ENCODE measurements at places on chromosomes 6 and 20.

DNA sequence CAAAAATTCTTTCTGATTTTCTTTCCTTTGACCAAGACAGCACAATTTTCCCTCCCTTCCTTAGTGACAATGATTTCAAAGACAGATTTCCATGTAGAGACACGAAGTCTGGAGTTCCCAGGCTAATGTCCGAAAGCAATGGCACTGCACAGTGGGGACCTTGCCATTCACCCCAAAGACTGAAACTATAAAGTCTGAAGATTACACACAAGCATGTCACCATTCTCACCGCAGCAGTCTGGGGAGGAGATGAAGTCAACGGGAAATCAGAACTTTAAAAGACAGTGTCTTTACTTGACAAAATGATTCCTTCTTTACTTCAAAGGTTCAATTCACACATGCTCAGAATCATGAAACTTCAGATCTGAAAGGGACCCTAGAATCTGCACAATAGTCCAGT, 8.3 kb downstream of the B4GALT5 start:
- no peak for DNase-seq

DNA sequence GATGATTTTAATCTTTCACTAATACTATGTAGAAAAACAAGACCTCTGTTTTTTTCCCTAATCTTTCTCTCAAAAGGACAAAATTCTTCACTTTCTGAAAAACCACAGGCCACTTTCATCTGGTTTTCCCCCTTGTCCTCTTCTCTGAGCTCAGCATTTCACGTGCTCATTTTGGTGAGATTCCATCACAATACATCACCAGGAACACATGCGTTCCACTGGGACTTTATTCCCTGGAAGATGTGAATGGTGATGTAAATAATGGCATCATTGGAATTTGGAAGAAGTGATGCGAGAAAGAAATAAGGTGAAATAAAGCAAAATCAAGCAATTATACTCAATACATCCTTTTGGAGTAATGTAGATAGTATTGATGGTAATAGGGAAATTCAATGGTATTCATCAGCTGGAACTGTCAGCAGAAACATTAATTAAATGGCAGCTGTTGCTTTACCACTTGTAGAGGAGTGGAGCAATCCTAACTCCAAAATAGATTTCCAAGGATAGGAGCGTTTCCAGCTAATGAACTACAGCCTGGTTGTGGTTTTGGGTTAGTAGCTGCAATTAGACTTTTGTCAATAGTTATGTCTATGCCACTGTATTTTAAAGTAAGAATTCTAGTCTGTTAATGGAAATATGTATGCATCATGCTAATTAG, 11.5 kb downstream of the FILIP1 start:
- no peak for DNase-seq

GRCh38 chr6:56688521-56688920, 45.8 kb upstream of the DST start:
- DNase-seq, result no peak

DNA sequence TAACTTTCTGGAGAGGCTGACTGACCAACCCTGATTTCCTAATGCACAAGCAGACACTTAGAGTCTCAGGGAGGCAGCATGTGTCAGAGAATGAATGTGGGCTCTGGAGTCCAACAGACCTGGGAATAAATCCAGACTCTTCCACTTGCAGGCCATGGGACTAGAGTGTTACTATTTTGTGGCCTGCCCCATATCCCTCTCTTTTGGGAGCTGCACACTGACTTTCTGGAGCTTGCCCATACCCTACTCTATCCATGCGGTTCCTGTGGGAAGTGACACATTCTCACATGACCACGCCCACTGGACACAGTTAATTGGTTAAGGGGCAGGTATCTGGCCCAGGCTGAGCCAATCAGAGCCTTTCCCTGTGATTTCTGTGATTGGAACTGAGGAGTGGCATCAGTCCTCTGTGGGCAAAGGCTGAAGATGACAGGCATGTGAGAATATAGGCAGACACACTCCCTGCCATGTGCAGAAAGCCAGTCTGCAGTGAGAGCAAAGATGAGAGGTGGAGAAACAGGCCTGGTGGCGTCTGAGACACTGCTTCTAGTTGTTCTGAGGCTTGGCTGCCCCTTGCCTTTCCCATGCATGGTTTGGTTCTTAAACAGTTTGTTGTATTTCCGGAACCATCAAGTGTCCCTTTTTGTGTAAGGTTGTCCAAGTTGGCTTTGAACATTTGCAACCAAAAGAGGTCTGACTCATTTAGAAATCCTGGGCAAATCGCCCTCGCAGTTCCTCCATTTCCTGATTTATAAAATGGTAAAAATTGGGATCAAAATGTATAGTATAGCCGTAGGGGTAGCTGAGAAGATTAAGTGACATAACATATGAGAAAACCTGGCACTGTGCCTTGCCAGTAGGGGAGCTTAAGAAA, 125.6 kb downstream of the CDC5L start:
- DNase-seq, result no peak

GRCh38 chr20:45507011-45507820, 8.2 kb downstream of the SPINT3 start:
- DNase-seq, result no peak

DNA sequence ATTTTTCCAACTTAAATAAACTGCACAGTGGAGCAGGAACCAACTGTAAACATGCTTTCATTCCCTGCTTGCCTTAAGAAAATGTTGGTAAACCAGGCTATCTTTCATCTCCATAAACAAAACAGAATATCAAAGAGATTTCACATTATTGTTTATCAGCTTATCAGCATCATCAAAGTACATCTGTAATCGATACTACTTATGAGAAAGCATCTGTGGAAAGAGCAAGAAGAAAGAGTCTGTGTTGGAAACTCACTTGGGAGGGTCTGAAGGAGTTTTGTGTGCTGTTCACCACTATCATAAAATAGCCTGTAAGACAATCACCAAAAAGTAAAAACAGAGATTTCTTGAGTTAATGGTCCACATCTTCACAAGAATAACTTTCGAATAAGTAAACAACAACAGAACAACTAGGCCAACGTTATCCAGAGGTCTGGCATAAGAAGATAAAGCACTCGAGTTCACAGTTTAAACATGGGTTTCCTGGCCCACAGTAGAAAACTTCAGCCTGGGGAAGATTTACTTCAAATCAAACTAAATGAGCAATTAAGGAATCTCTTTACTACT, 47.9 kb downstream of the EPB41L2 start:
- no peak for DNase-seq

GRCh38 chr6:109252261-109253041, 129.8 kb downstream of the CD164 start:
- DNase-seq, result no peak

DNA sequence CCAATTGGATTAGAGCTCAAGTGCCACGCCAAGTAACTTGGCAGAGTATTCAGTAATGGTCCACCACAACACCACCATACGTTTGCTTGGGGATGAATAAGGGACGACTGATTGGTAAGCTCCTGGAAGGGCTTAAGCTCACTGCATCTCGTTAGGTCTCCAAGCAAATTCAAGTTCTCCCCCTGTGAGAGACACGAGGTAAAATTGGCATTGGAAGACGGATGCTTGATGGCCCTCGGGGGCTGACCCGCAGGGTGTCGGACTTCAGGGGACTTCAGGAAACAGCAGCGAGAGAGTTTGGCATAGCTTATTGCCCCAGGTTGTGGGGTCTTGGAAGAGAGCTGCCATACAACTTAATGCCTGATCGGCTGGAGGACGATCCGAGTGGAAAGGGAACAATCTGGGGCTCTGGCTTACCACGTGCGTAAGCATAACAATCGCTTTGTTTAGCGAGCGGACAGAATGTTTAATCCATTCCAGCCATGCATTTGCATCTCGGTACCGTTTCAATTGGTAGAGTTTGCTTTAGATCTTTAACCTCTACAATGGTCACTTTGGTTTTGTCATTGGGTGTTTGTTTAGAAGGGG, 4.8 kb upstream of the ZNFX1 start:
- DNase-seq, result no peak

Data from H7 (cell line).